Hematopoietic multipotent progenitor cell treated with erythropoietin and hydrocortisone succinate and interleukin-3 and kit ligand, for 4 days (in vitro differentiated cells): ENCODE measurements at places on chromosomes 2 and 18.

DNA sequence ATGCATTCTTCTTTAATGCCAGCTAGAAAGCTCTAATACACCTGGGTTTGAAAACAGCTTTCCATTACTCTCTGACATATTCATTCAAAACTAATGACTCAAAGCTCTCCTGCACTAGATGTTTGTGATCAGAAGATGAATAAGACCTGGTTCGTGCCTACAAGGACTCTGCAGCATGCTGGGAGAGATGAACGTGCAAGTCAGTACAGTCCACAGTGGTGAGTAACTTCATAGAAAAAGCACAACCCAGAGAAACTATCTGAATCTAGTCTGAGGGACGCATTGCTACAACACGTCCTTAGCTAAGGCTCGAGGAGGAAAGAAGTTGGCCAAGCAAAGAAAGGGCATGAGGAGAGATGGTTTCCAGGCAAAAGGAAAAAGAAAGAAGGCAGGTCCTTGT is 234.3 kb downstream of the OSR1 start:
- no peak for DNase-seq

- no peak for DNase-seq
Observed at GRCh38 chr2:228700638-228701037, 519.2 kb upstream of the SPHKAP start.

- DNase-seq, result no peak
Observed at GRCh38 chr2:222804351-222804750, 56.5 kb upstream of the ACSL3 start.

DNA sequence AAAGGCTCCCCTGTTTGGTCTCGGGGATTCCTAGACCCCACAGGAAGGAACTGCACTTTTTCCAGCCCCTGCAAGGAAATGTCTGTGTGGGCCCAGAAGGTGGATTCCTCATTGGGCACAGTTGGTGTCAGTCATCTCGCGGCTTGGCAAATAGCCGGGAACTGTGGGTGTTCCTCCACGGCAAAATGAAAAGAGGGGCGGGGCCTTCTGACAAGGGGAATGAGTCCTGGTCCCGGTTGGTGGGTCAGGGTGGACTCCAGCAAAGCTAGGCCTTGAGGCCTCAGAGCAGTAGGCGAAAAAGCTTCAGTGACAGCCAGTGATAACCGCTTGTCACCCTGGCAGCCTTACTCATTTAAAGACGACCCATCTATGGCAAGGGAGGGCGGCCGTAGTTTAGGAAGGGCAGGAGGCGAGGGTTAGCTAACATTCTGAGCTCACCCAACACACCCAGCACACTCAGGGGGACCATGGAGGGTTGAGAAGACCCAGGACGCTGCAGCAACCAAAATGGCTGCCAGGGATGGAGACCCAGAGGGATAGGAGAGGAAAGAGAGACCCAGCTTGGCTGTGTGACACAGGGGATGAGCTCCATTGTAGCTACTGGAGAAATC is 16.5 kb downstream of the SLC4A3 start:
- DNase-seq, result no peak

GRCh38 chr2:195695002-195695631 is 38.1 kb downstream of the SLC39A10 start:
- no peak for DNase-seq

DNA sequence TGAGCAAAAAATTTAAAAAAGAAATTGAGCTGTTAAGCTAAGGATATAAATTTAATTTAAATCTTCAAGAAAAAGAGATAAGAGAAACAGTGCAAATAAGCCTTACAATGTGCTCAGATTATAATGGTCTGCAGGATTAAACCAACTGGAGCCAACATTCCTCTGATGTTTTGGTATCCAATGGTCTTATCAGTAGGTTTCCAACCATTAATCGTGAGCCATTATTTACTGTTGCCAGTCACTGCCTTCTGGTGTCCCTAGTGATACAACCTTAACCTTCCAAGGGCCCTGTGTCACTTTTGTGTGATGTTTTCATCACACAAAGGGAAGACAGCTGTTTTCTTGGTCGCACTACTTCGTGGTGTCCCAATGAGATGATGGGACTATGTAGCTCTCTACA is 134.5 kb upstream of the CTAGE1 start:
- no peak for DNase-seq

DNA sequence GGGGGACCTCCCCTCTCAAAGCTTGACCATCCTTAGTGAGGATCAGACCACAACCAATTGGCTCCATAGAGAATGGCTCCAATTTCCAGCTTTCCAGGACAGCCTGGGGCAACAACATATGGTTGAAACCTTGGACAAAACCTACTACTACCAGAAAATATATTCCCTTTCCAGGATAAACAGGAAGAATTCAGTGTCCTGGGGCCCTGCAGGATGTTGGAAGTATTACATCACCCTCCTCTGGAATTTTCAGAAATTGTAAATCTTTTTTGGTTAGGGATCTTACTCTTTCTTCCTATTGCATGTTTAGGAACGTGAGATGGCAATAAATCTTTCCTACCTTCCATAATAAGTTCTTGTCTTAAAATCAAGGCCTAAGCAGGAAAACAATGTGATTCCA is 158.9 kb upstream of the MEIS1 start:
- no peak for DNase-seq

GRCh38 chr2:101577173-101577572 is 102.3 kb upstream of the RFX8 start:
- no peak for DNase-seq

- no peak for DNase-seq
Observed at GRCh38 chr2:65453916-65454315, 21.5 kb upstream of the SPRED2 start.

DNA sequence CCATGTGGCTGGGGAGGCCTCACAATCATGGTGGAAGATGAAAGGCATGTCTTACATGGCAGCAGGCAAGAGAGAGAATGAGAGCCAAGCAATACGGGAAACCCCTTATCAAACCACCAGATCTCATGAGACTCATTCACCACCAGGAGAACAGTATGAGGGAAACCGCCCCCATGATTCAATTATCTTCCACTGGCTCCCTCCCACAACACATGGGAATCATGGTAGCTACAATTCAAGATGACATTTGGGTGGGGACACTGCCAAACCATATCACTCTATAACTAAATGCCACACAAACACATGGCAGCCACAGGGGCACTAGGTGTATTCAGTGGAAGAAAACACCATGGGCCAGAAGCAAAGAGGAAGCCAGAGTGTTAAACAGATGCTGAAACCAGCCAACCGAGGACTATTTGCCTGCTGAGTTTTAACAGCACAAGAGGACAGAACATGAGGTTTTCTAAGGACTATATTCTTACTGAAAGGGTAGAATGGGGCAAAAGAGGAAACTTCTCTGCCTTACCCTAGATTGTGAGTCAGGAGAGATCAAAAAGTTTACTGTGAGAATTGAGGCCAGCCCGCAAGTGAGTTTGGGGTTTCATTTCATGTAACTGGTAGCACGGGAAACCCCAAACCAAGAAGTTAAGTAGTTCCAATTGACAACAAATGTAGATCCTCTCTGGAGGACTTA is 49.2 kb downstream of the SIGLEC15 start:
- DNase-seq, result peak; percentile 43

GRCh38 chr18:32549248-32550110 is 78.8 kb upstream of the GAREM1 start:
- peak; percentile 76 for DNase-seq

DNA sequence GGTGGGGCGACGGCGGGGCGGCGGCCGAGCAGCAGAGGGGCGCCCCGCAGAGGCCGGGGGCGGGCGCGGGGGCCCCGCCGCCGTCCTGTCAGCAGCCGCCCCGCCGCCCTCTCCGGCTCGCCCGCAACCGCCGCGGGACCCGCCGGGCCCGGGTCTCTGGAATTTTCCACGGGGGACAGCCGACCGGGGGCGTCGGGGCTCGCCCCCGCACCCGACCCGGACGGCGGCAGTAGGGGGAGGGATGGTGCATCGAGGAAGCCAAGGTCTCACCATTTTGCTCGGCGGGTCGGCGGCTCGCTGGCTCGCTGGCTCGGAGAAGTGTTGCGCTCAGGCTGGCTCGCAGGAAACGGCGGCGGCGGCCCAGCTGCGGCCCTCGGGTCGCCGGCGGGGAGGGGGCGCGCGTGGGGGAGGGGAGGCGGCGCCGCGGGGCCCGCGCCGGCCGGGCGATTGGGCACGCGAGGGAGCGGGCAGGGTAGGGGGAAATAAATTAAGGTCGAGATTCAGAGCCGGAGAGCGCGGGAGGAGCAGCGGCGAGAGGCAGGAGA is 405 bp downstream of the PPP3R1 start:
- no peak for DNase-seq

DNA sequence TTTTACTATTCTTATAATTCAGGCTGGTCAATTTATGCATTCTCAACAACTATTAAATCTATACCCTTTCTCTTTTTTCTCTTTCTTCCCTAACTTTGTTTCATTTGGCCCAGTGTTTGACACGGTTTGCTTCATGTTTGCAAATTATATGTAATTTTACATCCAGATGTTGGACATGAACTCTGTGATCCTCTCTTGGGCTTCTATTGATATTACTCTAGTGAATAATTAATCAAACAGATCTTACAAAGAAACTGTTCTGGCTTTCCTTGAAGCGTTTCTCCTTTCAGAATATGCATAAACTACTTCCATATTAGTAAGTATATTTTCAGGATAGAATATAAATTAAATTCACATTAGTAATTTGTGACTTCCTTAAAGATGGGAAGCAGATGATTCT is 225.1 kb upstream of the TMEFF2 start:
- DNase-seq, result no peak

GRCh38 chr18:3223356-3223755 is 3.6 kb upstream of the MYOM1 start:
- DNase-seq, result no peak

GRCh38 chr18:79599441-79599931 is 80.1 kb upstream of the CTDP1 start:
- DNase-seq, result no peak

GRCh38 chr2:237449193-237449881 is 35.4 kb upstream of the COL6A3 start:
- peak; percentile 53 for DNase-seq

DNA sequence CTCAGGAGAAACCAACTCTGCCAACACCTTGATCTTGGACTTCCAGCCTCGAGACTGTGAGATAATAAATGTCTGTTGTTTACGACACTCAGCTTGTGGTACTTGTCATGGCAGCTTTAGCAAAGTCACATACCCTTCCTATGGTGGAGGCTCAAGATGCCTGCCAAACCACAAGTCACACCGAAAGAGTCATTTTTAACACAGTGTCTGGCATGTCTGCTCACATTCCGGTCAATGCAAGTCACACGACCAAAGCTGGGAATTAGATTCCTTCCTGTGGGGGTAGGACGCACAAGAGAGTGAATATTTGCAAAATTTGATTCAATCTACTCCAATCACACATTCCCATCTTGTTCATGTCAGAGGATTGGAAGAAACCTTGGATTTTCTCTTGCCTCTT is 24.6 kb downstream of the KCNE4 start:
- DNase-seq, result no peak

DNA sequence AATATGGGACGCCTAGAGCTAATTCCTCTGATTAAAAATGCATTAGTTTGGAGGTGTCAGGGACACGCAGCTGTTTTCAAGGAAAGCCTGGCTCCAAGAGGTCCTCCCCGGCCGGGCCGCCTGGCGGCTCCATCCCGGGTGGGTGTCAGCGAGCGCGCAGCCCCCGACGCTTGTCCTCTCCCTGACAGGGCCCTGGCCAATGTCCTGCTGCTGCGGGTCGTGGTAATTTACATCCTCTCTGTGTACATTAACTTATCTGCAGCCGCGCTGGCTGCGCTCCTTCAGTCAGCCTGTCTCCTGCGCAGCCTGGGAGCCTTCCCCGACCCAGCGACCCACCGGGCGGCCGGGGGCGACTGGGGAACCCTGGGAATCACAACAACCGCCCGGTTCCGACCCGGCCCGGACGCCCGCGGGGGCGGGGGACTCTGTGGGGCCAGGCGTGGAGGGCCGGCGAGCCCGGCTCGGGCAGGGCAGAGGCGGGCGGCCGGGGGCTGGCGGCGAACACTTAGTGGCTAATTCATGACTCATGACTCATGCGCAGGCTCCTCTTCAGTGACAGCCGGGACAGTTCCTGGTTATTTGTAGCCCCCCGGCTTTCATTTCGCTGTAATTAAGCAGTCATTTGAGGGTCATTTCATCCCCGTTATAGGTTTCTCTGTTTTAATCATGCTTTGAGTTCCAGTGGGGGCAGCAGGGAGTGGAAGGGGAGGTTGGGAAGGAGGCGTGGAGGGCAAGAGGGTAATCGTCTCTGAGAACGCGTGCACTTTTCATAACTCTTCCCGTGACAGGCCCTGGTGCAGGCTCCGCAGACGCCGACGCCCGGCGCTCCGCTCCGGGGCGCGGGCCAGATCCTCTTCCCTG is 141.9 kb upstream of the CTAGE1 start:
- DNase-seq, result peak; percentile 25

DNA sequence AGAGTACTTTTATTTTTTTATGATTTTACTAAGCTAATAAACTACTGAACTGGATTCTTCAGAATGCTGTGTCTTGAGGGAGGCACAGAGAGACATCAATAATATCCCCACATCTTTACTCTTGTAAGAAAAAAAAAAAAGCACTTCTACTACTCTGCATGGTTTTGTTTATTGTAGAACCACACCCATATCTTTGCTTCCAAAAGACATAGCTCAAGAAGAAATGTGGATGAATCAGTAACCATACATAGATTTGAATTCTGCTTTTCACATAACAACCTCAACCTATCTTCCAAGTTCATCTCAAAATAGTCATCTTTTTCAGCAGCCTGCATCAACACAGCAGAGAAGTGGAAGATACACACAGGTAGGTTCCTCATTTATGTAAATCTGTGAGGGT is 12.2 kb upstream of the COL5A2 start:
- DNase-seq, result no peak

- no peak for DNase-seq
Observed at GRCh38 chr2:143816916-143817315, 687.7 kb downstream of the ARHGAP15 start.

DNA sequence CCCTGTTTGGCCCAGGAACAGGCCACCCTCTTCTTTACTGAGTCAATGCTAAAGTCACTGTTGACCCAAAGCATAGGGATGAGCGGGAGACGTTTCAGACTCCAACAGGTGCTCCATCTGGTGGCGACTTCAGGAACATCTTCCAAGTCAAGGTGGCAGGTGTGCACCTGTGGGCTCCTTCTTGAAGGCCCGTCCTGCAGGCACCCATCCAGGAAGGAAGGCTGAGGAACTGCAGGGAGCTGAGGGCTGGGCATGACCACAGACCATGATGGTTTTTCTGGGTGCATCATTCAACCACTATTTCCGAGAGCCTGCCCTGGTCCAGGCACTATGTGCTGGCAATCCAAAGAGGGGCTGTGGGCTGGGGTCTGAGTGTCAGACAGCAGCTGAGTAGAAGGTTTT is 142.8 kb downstream of the NDUFA10 start:
- DNase-seq, result peak; percentile 57

- no peak for DNase-seq
Observed at GRCh38 chr18:76273036-76273545, 222.0 kb downstream of the ZNF516 start.

DNA sequence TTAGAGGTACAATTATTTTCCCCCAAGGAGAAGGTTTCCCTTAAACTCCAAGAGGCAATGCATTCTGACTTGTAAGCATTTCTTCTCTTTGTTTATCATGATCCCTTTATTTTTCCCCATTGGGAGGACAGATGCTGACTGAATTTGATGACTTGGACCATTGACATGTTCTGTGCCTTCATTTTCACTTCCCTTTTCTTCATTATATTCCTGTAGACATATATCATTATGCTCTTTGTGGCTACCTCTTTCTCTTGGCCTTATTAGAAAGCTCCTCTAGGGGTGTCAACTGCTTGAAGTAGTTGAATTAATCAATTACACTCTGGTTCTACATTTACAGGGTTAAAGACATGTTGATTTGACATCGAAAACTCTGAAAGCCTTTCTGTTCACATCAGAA is 330.0 kb upstream of the DCC start:
- DNase-seq, result no peak
